ENCODE measurements at places on chromosomes 5 and 9.

- no peak for DNase-seq
Observed at GRCh38 chr5:59061377-59061776, 478.5 kb downstream of the RAB3C start.

DNA sequence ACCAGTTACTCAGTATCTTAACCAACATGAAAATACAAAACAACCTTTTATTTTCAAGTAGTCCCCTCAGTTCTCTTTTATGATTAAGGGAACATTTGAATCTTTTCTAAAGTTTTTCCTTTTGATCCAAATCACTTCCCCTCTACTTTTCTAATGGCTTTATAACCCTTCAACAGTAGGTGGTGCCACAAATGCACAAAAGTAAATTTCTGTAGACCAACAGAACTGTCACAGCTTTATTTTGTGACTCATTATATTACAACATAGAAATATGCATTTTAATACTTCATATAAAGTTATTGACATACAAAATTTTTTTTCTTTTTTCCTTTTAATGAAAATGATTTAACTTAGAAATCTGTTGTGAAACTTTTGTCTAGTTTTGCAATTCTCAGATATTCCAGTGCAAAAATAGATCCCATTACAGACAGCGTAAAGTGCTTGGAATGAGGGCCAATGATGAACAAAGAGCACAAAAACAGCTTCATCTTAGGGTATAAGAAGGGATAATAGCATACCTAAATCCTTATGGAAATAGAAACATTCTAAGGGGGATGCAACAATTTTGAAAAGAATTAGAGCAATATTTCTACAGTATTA is 17.0 kb downstream of the NIPSNAP3B start:
- no peak for DNase-seq

GRCh38 chr9:18438300-18438925 is 35.5 kb upstream of the ADAMTSL1 start:
- no peak for DNase-seq

GRCh38 chr5:159051421-159052282 is 48.1 kb downstream of the EBF1 start:
- no peak for DNase-seq

GRCh38 chr9:13383216-13383615 is 103.7 kb upstream of the MPDZ start:
- DNase-seq, result no peak

- no peak for DNase-seq
Observed at GRCh38 chr5:149885513-149885912, 59.1 kb downstream of the PDE6A start.

GRCh38 chr9:127923046-127923445 is 6.2 kb upstream of the ST6GALNAC4 start:
- no peak for DNase-seq

GRCh38 chr5:137195483-137195882 is 303.6 kb downstream of the SPOCK1 start:
- no peak for DNase-seq
